T-helper 9 cell (primary cell): ENCODE measurements at places on chromosomes 11 and 22.
A peak's percentile ranks its signal among the peaks of the same experiment; 100 is the strongest.

- no peak for DNase-seq
These were observed 97.9 kb downstream of the MORC2 start for GRCh38 chr22:30870451-30871345.

DNA sequence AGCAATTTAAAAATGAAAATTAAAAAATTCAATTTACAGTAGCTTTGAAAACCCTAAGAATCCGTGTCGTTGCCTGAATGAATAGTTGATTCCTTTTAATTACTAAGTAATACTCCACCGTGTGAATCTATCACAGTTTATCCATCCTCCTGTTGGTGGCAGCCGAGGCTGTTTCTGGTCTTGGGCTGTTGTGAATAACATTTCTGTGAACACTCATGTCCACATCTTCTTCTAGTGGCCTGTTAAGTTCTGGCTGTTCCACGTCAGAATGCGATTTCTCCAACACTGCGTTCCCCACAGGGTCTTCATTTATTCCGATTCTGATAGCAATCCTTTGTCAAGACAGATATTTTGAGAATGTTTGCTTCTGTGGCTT lies 223.0 kb downstream of the TBC1D22A start:
- no peak for DNase-seq

DNA sequence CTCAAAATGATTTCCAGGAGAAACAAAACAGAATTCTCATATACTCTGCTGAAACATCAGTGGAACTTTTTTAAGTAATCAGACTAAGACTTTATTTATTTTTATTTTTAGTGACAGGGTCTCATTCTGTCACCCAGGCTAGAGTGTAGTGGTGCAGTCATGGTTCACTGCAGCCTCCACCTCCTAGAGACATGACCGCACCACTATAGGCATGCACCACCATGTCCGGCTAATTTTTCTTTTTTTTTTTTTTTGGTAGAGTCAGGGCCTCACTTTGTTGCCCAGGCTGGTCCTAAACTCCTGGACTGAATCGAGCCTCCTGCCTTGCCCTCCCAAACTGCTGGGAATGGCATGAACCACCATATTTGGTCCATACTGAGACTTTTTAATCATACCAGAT lies 42.9 kb downstream of the PRDM10 start:
- DNase-seq: no peak

DNA sequence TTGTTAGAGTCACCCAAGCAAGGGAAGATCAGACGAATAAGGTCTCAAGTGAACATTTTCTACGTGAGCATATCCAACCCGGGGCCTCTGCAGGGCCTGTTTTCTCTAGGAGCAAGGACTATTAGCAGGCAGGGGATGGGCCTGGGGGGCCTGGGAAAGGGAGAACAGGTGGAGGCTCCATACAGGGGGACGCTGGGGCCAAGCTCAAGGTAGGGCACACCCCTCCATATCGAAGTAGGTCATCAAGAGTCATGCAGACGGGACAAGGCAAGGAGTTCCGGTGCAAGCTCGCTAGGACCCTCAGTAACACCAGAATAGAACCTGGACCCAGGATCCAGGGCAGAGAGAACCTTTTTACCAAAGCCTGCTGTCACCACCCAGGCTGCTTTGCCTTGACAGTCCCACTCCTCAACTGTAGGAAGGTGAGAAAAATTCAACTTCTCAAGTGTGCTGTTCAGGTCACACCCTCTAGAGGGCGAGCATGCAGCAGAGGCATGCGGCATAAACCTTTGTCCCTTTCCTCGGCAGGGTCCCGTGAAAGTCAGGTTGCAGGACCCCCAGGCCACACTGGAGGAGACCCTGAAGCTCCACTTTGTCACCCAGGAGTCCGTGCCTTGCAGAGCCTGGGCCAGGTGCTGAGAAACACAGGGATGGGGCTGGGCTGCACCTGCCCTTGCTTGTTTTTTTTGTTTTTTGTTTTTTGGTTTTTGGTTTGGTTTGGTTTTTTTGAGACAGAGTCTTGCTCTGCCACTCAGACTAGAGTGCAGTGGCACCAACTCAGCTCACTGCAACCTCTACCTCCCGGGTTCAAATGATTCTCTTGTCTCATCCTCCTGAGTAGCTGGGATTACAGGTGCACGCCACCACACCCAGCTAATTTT lies 8.6 kb upstream of the APOBEC3B start:
- DNase-seq: peak; percentile 46

DNA sequence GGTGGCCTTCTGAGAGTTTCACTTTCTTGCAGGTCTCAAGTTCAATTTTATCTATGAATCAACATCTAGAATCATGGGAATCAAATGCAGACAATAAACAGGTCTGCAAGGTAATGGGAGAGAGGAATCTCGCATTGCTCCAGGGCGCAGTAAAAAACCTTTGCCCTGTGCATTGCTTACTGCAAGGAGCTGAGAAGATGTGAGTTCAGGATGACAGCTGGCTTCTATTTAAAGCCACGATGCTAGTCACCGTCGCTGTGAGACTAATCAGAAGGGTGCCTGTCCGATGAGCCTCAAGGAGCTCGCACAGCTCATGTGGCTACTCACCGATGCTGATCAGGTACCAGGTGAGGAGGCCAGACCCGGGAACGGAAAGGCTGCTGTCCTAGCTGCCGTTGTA lies 30.2 kb upstream of the APOA1 start:
- DNase-seq: no peak

GRCh38 chr11:8330404-8330803 lies 66.7 kb upstream of the LMO1 start:
- no peak for DNase-seq

DNA sequence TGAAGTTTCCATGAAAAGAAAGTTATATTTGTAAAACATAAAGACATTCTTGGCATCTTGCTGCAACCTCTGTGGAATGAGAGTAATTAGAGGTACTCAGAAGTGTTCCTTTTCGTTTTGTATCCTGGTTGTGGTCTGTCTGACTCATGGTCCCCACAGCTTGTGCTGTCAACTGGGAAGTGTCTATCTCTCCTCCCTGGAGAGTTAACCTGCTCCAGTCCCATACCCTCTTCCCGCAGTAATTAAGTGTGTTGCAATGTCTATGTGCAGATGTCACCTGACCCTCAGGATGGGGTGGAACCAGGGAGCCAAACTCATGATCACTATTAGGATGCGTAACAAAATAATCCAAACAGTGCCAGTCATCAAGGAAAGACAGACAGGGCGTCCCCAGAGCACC lies 23.0 kb upstream of the ZDHHC13 start:
- DNase-seq: no peak

- DNase-seq: peak; percentile 11
These were observed 639 bp downstream of the CRY2 start for GRCh38 chr11:45847911-45848316.

DNA sequence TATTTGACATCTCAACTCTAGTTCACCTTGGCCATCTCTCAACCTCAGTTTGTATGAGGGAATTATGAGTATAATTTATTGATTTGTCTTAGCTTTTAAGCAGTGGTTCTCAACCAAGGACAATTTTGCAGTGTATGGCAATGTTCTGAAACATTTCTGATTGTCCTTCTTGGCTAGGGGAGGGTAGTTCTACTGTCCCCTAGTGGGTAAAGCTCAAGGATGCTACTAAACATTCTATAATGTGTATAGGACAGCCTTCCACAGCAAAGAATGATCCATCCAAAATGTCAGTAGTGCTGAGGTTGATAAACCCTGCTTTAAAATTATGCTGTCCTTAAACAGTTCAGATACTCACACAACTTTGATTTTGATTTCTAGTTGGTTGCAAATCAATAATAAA lies 78.1 kb upstream of the ALKBH3 start:
- no peak for DNase-seq

DNA sequence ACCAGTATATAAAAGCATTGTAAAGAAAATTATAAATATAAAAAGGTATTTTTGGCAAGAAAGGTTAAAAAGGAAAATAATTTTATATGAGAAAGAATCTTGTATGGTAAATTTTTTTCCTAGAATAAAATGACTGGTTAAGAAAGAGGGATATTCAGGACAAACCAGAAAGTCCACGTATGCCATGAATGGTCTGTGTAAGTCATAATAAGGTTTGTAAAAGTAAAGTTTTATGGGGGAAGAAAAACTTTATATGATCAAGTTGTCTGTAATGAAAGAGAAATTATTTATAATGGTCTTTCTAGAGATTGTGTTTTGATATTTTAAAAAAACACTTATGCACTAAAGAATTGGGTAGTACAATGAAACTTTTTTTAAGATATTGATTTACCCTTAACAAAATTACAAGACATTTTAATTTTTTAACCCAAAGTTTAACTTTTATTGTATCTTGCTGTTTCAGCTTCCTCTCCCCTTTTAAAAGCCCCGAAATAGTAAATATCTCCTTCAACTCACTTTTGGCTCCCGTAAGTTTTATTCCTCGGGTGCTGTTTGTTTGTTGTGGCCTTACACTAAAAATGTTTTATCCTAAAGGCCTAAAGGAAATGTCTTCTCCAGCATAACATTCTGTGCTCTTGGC lies 47.7 kb downstream of the AMOTL1 start:
- no peak for DNase-seq

DNA sequence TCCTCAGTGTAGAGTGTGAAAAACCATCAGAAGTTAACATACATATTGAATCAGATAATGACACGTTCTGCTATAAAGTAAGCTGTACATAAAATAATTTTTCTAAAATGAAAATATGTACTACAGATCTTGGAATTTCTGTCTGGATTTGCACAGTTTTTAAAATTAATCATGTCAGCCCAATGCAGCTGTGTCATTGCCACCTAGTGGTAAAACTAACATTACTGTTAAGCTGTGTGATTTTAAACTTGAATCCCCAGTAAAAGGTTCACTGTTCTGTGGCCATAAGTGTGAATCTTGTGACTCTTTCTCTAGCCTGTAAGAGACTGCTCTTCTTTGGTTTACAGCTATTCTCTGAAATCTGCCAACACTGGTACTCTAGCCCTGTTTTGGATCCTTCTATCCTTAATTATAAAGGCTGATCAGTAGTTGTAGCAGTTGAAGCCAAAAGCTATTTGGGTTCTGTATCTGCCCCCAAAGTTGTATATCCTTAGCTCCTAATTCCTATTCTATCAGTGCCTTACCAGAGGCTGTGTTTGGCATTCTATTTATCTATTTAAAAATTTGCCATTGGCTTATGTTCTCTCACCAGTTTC lies 4.0 kb downstream of the JRKL start:
- DNase-seq: no peak
